ENCODE measurements at places on chromosomes 16 and 17.

DNA sequence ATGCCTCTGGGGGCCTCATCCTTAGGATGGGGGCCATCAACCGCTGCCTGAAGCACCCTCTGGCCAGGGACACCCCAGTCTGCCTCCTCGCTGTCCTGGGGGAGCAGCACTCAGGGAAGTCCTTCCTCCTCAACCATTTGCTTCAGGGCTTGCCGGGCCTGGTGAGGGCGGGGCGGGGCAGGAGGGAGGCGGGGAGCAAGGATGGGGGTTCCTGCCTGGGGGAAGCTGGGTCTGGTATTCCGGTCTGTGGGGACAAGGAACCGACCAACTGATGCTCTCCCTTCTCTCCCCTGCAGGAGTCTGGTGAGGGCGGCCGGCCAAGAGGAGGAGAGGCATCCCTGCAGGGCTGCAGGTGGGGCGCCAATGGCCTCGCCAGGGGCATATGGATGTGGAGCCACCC is 2.0 kb downstream of the RNF112 start:
- DNase-seq, result no peak

GRCh38 chr16:70253291-70254106 is 1.8 kb upstream of the EXOSC6 start:
- DNase-seq, result peak; percentile 8

DNA sequence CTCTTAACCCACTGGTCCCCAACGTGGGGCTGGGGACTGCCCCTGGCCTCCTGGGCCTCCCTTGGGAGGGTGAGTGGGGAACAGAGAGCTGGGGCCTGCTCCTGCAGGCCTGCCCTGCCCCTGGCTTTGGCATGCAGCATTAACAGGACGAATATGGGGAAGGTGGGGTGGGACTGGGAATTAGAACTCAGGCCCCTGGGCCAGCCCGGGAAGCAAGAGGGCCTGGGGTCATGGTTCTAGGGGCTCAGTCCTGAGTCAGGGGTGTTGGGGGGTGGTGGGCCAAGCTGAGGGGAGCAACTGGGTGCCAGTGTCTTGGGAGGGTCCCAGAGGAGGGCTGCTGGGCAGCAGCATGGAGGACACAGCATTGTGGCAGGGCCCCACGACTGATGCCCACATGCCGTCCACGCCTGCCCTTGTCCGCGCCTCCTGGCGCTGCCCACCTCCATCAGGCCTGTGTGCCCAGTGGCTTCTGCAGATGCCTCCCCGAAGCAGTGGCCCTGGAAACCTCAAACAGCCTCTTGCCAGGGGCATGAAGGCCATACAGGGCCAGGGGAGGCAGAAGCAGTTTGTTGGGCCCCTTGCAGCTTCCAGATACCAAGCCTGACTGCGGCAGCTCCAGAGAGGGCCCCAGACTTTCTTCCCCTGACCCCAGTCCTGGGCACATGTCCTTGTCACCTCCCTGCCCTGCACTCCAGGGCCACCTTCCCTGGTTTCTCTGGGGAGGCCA is 4.8 kb downstream of the MAP2K3 start:
- DNase-seq, result no peak

DNA sequence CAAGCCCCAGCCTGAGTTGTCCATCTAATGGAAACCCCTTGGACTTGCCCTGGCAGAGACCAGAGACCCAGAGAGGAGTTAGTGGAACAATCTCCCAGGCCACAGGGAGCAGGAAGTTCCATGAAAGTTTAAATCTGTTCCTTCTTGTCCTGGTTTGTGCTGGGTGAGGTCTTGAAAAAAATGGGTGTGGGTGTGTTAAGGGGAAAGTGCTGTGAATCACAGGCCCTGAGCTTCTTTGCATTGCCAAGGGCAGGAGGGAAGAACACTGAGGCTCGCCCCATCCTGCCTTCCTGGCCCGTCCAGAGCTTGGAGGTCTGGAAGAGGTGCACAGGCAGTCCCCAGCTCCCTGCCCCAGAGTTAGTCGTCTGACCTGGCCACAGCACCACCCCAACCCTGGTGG is 2.3 kb downstream of the ADORA2B start:
- DNase-seq, result no peak

DNA sequence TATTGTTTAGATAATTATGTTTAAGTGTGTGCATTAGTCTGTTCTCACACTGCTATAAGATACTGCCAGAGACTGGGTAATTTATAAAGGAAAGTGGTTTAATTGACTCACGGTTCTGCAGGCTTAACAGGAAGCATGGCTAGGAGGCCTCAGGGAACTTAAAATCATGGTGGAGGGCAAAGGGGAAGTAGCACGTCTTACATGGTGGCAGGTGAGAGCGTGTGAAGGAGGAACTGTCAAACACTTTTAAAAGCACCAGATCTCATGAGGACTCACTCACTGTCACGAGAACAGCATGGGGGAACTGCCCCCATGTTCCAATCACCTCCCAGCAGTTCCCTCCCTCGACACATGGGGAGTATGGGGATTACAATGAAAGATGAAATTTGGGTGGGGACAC is 203.5 kb upstream of the GOT2 start:
- DNase-seq, result no peak

DNA sequence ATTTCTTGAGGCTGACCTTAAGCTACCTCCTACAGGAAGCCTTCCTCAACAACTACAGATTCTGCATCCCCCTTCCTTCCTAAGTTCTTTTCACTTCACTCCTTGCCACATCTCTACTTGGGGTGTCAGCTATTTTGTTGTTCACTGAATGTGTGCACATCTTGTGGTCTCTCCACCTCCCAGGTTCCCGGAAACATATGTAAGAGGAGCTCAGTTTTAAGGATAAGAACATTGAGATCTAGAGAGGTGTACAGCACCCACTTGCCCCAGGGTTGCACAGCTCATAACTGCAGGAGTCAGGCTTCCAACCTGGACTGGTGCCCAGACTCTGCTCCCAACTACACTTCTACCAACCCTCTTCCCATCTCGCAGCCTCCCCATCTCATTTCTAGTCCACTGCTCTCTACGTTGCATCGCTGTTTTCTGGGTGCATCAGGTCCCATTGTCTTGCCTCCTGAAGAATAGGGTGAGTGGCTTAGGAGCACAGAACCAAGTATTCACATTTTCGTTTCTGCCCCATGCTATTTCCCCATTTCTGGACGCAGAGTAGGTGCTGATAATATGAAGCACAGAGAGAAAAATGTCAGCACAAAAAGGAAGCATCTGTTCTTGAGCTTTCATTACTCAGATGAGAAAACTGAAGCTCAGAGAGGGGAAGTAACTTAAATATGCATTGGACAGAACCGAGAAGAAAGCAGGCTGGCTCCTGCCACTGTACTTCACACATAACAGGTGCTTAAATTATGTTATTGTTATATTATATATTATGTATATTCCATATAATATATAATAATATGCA is 292.0 kb upstream of the CCL2 start:
- DNase-seq, result no peak

- no peak for DNase-seq
These were observed 16.6 kb downstream of the DPEP1 start for GRCh38 chr16:89629827-89630610.

DNA sequence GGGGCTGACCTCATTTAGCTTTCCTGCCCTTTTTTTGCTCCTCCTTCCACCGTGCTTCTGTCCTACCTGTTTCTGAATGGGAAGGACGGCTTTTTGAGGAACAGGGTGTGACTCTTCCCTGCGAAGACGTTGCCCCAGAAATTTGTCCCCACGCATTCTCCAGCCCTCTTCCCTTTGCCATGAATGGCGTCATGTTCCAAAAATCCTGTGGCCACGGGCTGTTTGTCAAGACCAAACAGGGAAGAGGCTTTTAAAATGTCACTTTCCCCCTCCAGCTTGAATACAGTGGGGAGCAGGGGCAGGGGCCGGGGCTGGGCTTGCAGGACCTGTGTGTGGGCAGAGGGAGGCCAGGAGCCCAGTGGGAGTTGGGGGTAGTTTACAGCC is 13.9 kb downstream of the MPRIP start:
- DNase-seq, result no peak

- DNase-seq, result no peak
These were observed 14.3 kb upstream of the C16orf74 start for GRCh38 chr16:85765211-85765610.

DNA sequence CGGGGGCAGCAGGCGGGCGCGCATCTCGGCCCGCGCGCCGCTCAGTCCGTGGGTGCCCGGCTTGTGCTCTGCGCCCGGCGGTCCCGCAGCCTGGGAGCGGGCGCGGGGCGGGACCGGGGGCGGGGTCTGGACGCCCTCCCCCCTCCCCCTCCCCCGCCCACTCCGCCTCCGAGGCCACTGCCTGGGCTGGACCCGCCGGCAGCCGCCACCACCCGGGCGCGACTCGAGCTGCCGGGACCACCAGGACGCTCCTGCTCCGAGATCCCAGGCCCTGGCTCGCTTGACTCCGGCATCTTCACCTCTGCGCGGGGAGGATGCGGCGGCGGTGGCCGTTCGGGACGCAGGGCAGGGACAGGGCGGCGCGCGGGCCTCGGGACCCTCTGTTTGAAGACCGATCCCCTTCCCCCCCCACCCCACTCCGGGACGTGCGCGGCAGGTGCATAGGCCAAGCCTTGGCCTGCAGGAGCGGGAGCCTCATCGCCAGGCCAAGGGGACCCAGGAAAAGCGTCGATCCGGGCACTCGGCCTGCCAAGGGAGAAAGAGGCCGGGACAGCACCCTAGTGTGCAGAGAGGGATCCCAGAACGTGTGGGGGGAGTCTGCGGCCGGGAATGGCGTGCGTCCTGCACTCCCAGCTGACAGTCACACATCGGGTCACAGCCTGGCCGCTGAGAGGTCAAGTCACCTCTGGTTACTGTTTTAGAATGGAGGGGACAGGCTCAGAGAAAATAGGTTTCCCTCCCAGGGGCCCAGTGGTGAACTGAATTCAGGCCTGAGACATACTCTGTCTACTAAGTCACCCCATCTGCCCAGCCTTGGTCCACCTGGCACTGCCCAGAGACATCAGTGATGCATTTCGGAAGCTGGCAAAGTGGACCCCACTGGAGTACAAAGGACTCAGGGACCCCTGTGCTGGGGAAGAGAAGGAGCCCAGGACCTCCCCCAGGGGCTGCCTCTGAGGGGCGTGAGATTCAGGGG is at the start of gene HS3ST6:
HS3ST6 (minus strand) TSS at position 65 of the 976 bp plus-strand sequence. CDS start 92 bp downstream, outside the sequence.
- DNase-seq, result no peak

- no peak for DNase-seq
These were observed 8.5 kb downstream of the SSTR5 start for GRCh38 chr16:1080801-1081733.

- no peak for DNase-seq
These were observed 1.1 kb downstream of the SPECC1 start for GRCh38 chr17:20010099-20010863.

DNA sequence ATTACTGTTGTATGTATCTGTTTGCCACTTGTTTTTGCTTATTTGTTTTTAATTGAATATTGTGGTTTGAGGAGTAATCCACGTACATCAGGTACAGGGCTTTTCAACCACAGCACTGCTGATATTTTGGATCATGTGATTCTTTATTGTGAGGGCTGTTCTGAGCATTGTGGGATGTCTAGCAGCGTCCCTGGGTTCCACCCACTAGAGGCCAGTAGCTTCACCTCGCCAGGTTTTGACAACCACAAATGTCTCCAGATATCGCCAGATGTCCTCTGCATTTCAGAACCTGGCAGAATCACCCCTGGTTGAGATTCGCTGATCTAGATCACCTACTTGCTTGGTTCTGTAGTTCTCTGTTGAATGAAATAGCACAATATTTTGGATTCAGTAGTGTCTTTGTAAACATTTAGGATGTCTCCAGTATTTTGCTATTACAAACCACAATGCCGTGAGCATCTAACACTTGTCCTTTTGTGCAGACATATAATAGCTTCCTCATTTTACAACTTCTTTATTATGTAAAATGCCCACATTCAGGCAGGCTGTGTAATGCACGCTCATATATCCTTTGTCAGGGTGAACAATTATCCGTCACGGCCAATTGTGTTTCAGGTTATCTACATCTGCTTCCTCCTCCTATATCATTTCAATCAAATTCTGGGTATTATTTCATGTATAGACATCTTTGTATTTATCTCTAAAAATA is 380.3 kb downstream of the SNX29 start:
- DNase-seq, result no peak

DNA sequence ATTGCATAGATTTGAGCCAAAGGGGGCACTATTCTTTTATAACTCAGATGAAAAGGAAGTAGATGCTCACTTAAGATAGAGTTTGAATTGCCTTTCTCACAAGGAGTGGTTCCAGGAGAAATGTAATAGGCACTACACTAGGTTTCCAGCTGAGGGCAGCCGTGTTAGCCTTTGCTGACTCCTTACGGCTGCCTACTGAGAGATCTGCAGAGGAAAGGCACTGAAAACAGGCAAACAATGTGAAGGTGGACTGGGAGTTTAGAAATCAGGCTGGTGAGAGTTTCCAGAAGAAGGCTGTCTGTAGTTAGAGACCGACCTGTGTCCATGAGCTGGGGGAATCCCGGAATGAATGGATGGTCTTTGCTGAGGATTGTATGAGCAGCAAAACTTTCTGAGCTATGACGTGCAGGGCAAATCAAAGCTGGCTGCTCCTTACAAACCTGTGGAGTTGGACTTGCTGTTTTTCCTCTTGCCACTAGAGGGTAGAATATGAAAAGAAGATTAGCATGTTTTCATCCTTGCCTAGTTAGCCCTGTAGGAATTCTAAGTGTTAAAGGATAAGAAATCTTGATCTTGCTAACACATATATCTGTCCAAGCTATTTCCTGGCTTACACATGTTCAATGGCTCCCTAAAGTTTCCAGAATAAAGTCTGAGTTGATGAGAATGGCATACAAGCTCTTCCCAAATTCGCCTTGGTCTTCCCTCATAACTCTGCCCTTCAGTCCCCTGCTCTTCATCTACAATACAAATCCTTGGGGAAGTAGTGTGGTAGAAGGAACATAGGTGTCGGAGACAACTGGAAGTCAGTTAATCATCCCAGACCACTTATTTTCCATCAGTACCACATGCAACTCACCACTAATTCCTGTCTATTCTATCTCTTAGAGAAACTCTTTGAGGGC is 20.1 kb upstream of the TAOK1 start:
- no peak for DNase-seq

- DNase-seq, result no peak
These were observed 28.7 kb downstream of the NOS2 start for GRCh38 chr17:27771586-27771985.

DNA sequence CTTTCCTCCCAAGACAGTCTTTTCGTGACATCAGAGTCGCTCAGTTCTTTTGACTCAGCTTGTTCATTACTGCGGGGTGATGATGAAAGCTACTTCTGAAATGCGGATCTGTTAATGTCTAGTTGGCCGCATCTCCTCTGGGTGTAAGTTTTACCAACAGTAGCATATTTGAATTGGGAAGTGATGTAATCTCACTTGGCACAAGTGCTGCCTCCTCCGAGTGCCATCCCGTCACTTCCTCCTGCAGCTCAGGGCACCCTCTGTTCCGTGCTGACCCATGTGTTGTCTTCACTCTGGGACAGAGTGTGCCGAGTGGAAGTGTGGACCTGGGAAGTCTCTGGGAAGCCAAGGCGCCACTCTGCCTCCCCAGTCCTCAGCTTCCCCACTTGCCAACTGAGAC is 8.9 kb downstream of the ADAD2 start:
- DNase-seq, result no peak

- DNase-seq, result no peak
These were observed 149.4 kb downstream of the AIPL1 start for GRCh38 chr17:6285486-6285885.

- DNase-seq, result no peak
These were observed 25.6 kb downstream of the LRRC75A start for GRCh38 chr17:16466407-16466806.

- no peak for DNase-seq
These were observed 6.8 kb downstream of the SLC6A2 start for GRCh38 chr16:55662644-55663031.

GRCh38 chr17:56697190-56697589 is 103.7 kb downstream of the NOG start:
- DNase-seq, result no peak

GRCh38 chr17:18946536-18946935 is 5.4 kb upstream of the SLC5A10 start:
- DNase-seq, result no peak

Measured in activated CD4-positive, CD25-positive, alpha-beta regulatory T cell (primary cell).